ENCODE measurements at places on chromosomes 2 and 18. TPM values are rescaled to one million over a fixed set of nuclear protein-coding genes. Genes with fewer than 3 reads are reported as not detected.

The CYS1 gene
- total RNA-seq: not detected

The SLC30A3 gene
- 0.31 TPM for total RNA-seq

The TTN gene
- 6.3 TPM for total RNA-seq

The SULT1C3 gene
- total RNA-seq: not detected

The IL36B gene
- total RNA-seq: not detected

Data from parietal lobe (tissue), 2 donors.